ENCODE measurements at places on chromosomes 12 and 14.

- DNase-seq: peak; percentile 81
Measured at GRCh38 chr14:56333359-56334292, 215.4 kb downstream of the PELI2 start.

DNA sequence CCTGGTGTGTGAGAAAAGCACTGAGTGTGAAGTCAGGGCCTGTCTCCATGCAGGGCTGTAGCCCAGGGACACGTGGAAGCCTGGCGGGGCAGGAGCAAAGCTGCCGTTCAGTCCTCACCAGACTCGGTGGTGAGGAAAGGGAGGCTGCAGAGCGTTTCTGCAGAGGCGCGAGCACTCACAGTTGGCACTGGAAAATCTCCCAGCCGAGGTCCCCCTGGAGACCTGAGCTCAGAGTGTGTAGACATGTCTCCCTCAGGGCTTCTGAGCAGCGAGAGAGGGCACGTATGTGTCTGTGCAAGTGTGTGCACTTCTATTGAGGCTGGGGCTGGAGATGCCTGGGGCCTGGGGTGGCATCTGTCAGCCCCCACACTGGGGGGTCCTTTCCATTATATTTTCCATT is 11.0 kb upstream of the HHIPL1 start:
- no peak for DNase-seq

DNA sequence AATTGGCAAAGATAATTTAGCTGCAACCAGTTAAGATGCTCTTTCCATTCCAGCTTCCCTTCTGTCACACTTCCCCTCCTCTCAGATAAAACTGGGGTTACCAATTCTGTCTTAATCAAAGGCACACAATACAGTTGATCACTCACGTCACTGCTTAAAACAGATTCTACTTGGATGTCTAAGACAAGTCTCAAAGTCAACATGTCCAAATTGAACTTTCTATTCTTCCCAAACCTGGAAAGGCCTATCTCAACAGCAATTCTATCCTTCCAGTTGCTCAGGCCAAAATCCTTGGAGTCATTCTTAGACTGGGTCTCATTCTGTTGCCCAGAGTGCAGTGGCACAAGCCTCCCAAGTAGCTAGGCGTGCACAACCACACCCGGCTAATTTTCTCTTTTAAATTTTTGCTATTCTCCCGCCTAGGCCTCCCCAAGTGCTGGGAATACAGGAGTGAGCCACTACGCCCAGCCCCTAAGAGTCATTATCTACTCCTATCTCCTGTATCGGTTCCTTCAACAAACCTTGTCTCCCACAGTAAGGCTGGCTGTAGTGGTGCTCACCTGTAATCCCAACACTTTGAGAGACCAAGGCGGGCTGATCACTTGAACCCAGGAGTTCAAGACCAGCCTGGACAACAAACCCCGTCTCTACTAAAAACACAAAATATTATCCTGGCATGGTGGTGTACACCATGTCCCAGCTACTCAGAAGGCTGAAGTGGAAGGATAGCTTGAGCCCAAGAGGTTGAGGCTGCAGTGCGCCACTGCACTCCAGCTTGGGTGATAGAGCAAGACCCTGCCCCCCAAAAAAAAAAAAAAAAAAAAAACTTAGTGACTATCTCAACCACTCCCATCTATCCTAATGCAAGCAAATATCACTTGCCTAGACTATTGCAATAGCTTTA is 4.7 kb downstream of the RPS29 start:
- no peak for DNase-seq

- DNase-seq: peak; percentile 75
Measured at GRCh38 chr12:88111074-88111652, 30.7 kb downstream of the CEP290 start.

DNA sequence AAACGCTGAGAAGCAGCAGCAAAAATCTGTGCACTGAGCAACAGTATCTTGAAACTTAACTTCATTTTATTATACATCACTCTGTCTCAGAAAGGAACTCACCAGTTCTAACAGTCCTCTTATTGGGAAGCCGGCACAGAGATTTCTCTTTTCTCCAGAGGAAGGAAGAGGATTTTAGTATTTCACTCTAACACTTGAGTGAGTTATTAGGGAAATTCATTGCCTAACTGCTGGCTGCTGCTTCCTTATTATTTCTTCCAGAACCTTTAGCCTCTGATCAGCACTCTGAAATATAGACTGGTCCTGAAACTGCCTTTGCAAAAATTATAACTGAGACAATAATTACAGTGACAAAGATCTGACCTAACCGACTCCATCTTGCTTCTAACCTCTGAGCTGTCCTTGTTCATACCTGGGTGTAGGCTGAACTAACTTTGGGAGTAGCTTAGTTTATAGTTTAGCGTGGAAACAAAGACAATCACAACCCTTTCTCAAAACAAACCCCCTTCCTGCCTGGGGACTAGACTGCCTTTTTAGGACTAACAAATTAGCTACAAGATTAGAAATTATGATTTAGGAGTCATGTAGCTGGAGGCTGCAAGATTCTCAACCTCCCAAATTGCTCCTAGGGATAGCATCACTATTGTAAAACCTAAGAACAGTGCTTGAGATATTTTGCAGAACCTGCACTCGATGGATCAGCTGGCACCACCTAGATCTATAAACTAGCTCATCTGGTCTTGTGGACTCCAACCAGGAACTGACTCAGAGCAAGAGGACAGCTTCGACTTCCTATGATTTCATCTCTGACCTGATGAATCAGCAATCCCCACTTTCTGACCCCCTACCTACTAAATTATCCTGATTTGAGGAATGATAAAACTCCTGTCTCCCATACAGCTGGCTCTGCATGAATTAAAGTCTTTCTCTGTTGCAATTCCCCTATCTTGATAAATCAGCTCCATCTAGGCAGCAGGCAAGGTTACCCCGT is 117.5 kb downstream of the DYRK2 start:
- DNase-seq: peak; percentile 20

- no peak for DNase-seq
Measured at GRCh38 chr14:103896578-103896977, 31.7 kb upstream of the TDRD9 start.

DNA sequence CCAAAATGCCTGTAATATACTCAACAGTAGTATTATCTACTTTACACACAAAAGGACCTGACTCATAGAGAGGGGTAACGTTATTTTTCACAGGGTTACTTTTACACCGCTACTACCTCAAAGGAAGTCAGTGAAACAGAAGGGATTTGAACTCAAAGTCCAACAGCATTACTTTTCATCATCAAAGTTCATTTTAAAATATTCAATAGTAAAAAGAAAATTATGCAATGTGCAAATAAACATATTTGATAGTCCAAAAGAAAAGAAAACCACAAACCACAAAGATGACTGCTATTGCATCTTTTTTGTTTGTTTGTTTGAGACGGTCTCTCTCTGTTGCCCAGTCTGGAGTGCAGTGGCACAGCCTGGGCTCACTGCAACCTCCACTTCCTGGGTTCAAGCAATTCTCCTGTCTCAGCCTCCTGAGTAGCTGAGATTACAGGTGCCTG is 15.5 kb downstream of the KIF21A start:
- no peak for DNase-seq

GRCh38 chr12:123962513-123962912 is 10.1 kb downstream of the CCDC92 start:
- no peak for DNase-seq

GRCh38 chr12:34389378-34390170 is 367.3 kb downstream of the ALG10 start:
- no peak for DNase-seq

DNA sequence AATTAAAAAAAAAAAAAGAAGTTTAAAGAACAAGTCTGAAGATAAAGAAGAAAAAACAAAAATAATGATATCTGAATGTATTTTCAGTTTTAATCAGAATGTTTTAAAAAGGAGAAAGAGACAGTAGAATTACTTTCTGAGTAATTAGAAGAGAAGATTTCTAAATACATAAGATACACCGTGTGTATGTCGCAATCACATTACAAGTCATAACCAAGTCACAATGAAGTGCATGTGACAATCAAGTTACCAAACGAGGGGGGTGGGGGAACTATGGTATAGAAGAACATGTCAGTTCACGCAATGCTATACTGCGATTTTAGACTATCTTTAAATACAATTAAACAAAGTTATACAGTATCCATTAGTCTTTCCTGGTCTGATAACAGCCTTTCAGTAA is 1464.1 kb upstream of the FLRT2 start:
- no peak for DNase-seq

GRCh38 chr14:49992901-49993339 is 100.0 kb downstream of the ARF6 start:
- DNase-seq: peak; percentile 54

DNA sequence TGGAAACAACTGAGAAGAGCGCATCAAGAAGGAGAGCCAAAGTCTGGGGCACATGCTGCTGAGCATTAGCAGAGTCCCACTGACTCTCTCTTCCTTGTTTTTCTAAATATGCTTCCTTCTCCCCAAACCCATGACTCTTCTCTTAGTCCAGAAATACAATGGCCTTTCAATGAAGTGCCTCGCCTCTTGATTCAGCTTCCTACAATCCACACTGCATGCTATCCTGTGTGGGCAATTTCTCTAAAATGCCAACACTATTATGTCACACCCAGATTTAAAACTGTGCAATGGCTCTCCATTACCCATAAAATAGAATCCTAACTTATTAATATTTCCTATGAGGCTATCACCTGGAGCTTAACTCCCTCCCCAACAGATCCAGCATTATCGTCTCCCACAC is 198.6 kb downstream of the RPAP3 start:
- peak; percentile 6 for DNase-seq

- no peak for DNase-seq
Measured at GRCh38 chr12:8493084-8493483, 20.2 kb upstream of the CLEC4D start.

- DNase-seq: peak; percentile 92
Measured at GRCh38 chr14:74616507-74616906, 4.5 kb upstream of the LTBP2 start.

DNA sequence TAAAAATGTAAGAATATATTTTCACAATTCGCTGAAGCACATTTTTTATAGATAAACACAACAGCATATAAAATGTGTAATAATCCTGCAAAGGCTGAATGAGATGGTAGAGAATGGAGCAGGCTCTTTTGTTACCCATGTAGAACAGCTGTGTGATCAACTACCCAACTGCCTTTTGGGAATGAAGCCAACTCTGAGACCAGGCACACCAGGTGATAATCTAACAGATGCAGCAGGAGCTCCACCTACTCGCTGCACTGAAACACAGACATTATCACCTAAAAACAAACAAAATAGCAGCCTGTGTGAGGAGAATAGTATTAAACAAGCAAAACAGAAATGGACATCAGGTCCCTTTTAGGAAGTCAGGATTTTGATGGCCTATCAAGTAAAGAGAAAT is 183.3 kb downstream of the CCDC59 start:
- DNase-seq: no peak

DNA sequence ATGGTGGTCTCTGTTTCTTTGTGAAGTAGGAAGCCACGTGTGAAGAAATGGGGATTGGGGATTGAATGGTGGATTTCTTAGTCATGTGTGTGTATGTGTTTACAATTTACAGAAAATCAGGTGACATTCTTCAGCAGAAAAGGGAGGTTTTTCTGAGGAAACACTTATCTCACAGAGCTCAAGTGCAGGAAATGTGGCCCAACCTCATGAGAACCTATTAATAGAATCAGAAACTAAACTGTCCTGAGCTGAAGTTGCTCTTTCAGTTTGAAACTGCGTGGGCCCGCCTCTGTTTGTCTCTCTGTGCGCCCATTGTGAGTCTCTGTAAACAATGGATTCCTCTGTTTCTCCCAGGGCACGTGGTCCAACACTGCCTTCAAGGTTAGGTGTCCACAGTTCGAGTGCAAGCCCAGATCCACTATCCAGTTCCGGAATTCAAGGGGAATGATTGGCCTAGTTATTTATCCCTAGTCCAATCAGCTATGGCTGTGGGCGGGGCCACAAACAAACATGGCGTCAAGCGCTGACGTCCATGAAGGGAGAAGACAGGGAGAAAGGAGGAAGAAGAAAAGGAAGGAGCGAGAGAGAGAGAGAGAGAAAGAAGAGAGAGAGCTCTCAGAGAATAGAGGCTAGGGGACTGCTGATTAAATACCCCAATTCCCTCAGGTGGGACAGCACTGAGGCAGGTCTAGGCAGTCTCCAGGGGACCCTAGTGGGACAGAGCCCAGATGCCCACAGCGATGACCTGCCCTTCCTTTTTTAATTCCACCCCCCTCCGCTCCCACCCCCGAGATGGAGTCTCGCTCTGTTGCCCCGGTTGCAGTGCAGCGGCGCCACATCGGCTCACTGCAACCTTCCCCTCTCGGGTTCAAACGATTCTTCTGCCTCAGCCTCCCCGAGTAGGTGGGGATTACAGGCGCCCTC is 31.4 kb upstream of the C12orf76 start:
- DNase-seq: peak; percentile 85

GRCh38 chr12:4322726-4323125 is 1.7 kb downstream of the TIGAR start:
- DNase-seq: no peak

DNA sequence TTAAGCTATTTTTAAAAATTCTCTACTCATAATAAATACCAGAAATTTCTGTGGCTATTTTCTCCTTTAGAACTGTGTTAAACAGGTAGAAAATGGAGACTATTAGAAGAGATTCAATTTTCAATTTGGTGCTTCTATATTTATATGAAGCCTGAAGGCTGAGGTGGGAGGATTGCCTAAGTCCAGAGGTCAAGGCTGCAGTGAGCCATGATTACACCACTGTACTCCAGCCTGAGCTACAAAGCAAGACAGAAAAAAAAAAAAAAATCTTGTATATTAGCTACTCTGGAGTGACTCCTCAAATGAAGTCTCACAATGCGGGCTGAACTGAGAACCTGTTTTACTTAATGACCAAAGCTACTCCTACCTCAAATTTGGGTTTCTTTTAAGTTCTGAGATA is 9.8 kb upstream of the DPF3 start:
- no peak for DNase-seq

DNA sequence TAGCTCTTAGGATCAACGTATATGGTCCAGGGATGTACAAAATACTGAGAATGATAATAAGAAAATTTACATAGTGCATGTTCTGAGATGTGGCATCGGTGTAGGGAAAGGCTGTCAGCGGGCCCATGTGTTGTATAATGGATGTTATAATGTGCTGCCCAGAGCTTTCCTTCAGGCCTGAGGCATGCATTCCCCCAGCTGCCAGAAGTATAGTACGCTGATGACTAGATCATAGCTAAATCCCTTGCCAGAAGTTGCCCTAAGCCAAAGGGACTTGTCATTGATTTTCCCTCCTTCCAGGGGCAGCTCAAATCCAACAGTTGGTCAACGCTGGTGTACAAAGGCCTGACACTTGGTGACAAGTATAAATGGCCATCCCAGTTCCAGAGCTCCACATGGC is 6.5 kb upstream of the OR11G2 start:
- no peak for DNase-seq
